Adrenal gland (tissue), 19 donors: ENCODE measurements at places on chromosomes 11 and 22.
A peak's percentile ranks its signal among the peaks of the same experiment; 100 is the strongest.

DNA sequence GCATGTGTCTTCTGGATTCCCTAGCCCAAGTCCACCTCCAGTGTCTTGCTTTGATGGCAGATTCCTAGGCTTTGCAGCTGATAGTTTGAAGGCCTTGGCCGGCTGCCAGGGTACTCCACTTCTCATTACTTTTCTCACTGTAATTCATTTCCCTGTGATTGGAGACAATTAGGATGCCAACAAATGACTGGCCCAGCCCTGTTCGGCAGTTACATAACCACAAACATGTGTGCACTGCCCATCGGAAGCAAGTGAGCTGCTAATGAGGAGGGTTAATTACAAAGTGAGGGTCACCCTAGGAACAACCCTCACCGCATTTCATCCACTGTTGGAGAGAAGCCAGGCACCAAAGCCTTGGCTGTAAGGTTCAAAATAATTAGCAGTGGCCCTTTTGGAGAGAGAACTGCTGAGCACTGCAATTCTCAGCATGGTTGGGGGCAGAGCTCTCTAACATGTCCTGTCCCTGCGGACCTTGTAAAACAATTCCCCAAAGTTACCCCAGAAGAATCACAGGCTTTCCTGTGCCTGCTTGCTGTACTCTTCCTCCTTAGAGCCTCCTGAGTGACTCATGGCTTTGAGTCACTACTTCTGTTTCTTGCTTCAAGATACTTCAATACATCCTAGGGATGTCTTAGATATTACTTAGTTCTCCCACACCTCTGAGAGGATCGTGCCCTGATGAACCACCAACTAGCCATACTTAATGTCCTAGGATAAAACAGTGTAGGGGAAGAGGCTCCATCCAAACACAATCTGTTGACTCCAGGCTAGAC, 109.7 kb upstream of the GALNT18 start:
- DNase-seq, result no peak

DNA sequence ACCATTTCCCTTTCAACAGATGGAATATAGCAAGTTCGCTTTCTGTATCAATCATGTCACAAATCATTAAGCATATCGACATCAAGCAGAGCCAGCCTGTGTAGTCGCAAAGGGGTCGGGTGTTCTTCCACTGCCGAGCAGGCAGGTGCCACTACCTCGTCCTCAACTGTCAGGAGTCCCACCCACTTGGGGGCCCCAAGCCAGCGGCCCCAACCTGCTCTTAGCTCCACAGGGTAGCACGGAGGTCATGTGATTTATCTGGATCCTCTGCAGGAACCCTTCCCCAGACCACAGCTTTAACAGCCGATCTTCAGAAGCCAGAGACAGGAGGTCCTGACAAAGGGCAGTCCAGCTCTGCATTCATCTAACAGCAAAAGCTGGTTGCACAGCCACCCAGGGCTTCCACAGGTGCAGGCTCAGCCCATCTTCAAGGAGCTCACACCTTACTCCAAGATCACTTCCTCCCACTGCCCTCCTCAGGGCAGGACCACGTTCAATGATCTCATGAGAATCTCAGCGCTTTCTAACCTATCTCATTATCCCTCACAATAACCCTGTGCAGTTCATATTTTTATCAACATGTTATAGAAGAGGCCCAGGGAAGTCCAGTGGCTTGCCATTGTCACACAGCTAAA, 110.2 kb downstream of the TRIM29 start:
- DNase-seq, result no peak

DNA sequence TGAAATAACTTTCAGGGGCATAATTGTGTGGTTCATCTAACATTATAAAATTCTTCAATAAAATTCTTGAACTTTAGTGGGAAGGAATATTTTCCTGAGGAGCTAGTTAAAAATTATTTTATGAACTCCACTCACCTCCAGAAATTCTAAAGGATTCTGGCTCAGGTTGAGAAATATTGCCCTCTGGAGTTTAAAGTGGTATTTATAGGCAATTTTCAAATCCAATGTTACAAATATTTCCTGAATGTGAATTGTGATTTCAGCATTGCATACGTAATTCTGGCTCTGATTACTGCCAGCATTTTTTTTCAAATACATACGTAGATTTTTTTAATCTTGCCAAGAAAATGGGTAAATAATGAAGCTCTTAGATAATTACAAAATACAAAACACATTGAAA, 598.2 kb upstream of the ANO3 start:
- no peak for DNase-seq

- peak; percentile 83 for DNase-seq
Measured at GRCh38 chr22:37229012-37229804, 14.9 kb downstream of the RAC2 start.

DNA sequence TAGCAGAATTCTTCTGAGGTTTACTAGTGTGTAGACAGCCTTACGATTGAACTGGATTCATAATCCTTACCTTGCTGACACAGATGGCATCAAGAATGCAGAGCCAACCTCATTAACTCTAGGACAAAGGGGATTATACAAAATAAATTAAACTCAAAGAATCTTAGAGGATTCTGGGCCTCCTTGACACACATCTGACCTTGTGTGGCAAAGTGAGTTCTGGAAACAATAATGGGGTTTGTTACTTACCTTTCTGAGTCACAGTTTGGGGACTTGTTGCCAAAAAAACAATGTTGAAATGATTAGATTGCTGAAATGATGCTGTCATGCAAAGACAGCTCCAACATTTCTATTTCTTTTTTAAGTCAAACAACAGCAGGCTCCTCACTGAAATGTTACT, 179.1 kb upstream of the ISX start:
- DNase-seq, result no peak
